ENCODE measurements at places on chromosomes 7 and 10.

DNA sequence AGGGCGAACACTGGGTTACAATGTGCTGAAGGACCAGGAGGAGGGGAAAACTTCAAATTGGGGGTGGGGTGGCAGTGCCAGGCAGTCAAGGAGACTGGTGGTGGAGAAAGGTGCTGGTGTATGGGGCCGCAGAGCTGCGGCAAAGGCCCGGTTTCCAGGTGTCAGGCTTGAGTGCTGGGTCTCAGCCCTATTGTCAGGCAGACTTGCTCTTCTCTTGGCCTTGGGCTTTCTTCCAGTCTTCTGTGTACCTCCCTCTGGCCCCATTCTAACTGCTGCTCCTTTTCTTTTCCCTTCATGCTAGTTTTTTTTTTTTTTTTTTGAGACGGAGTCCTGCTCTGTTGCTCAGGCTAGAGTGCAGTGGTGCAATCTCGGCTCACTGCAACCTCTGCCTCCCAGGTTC, 51.0 kb downstream of the POLR3A start:
- DNase-seq, result no peak

DNA sequence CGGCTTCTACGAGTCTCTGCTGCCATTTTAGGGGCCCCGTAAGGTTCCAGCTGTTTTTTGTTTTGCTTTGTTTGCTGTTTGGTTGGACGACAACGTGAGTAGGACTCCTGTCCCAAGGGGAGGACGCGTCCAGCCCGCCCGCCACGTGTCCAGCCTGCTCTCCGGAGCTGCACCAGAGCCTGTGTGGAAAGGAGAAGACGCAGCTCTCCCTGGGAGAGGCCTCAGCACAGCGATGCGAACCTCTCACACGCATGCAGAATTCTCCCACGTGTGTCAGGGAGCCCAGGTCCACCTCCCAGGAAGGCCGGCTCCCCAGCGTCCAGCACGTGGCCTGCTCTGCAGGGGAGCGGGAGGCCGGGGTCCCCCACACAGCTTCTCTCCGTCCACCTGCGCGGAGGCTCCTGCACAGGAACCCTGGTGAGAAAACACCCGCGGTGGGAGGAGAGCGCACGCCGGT, 36.4 kb upstream of the DNAJB6 start:
- DNase-seq, result no peak

GRCh38 chr7:4020086-4020485, 662.0 kb upstream of the FOXK1 start:
- no peak for DNase-seq

DNA sequence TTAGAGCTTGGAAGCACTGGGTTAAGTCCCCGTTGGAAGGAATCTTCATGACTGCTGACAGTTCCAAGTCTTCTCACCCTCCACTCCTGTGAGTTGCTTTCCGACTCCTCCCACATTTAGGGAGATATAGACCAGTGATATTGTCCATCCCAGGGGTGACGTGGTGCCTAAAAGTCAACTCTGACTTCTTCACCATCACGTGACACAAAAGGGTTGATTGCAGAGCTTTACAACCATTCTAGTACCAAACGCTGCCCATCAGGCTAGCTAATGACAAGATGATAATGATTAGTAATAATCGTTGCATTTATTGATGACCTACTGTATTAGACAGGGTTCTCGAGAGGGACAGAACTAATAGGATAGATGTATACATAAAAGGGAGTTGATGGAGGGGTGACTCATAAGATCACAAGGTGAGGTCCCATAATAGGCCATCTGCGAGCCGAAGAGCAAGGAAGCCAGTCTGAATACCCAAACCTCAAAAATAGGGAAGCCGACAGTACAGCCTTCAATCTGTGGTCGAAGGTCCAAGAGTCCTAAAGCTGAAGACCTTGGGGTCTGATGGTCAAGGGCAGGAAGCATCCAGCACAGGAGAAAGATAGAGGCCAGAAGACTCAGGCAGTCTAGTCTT, 85.3 kb upstream of the CARD11 start:
- no peak for DNase-seq

DNA sequence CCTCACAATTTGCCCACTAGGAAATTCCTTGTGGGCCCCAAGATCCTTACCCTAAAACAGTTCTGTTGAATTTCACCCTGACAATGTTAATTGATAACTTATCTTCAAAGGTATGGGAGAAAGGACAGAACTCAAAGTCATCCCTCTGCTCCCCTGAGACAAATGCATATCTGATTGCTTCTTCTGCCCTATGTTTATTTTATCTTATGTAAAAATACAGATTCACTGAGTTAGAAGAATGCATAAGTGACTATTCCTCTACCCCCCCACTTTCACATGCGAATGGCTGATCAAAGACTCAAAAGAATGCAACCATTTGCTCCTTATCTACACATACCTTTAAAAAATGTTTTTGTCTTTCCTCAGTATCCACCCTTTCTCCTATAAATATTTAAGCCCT, 235.7 kb upstream of the SEMA3C start:
- DNase-seq, result no peak

GRCh38 chr10:124076148-124076733, 17.2 kb downstream of the CHST15 start:
- no peak for DNase-seq

GRCh38 chr7:64793106-64793755, 997 bp upstream of the ZNF138 start:
- no peak for DNase-seq

DNA sequence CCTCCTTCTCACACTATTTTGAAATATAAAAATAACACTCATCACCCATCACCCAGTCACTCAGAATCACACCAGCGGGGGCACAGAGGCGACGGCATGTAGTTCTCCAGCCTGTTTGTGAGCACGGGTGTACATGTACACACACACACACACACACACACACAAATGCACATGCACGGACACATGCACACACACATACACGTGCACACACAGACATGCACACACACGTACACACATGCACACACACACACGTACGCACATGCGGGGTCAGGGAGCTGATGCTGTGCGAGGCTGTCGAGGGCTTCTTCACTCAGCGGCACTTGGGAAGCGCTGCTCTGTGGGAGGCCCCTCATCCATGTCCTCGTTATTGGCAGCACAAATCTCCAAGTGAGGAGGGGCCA, 178.8 kb downstream of the ELFN1 start:
- DNase-seq, result no peak

GRCh38 chr7:2853147-2853546, 9.0 kb upstream of the GNA12 start:
- DNase-seq, result no peak

GRCh38 chr7:129702316-129702715, 90.8 kb downstream of the NRF1 start:
- no peak for DNase-seq

GRCh38 chr10:49735161-49735560, 27.0 kb downstream of the OGDHL start:
- DNase-seq, result no peak

DNA sequence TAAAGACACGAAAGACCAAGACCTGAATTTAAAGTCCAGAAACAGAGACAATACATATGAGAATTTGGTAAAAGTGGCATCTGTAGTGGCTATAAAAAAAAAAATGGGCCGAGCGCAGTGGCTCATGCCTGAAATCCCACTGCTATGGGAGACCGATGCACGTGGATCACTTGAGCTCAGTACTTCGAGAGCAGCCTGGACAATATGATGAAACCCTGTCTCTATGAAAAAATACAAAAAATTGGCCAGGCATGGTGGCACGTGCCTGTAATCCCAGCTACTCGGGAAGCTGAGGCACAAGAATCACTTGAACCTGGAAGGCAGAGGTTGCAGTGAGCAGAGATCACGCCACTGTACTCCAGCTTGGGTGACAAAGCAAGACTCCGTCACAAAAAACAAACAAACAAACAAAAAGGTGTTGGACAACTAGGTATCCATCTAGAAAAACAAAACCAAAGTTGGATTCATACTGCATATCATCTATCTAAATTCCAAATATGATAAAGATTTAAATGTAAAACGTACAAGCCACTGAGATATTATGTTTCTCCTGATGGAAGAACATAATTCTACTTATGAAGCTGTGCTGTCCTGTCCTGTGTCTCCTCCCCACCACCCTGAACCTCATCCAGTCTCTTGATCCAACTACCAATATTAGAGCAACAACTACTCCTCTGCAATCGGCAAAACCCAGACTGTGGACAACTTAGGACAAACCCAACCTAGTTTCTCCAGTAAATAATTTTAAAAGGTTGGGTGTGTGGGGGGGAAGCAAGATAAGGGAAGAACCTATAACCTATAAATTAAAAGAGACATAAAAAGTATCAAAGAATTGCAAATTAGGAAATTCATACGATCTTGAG, 53.7 kb downstream of the ATAD1 start:
- no peak for DNase-seq

- DNase-seq, result no peak
Observed at GRCh38 chr7:132488634-132489302, 87.5 kb downstream of the PLXNA4 start.

DNA sequence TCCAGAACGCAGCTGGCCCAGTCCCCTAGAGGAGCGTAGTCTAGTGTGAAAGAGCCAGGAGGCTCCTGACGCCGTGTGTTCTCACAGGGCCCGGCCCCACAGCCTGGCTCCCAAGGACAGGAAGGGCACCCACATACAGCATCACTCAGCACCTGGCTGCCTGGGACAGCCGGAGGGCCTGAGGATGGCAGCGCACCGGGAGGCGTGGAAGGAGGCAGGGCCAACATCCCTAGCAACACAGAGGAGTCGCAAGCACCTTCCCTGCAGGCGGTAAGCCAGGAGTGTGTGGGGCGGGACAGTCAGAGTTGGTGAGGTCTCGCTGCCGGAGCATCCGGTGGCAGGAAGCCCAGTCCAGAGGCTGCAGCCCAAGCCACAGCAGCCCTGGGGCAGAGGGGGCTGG, 125.8 kb downstream of the MAD1L1 start:
- DNase-seq, result peak; percentile 96

GRCh38 chr7:48004032-48004431, 24.6 kb upstream of the HUS1 start:
- no peak for DNase-seq

DNA sequence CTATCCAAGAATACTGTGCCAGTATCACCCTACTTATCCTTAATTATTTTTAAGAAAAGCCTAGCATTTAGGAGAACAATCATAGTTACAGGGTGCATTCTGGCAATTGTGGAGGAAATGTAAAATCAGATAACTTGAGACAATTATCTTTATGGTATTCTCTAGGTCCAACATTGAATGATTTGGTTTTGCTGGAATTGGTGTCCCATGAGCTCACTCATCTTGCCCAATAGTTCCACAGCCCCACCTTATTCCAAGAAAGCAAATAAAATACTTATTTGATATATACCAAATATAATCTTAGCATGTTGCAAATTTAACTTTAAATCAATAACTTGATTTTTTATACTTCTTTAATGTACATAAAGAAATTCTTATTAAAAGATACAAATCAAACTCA, 65.3 kb downstream of the DGKB start:
- DNase-seq, result no peak

DNA sequence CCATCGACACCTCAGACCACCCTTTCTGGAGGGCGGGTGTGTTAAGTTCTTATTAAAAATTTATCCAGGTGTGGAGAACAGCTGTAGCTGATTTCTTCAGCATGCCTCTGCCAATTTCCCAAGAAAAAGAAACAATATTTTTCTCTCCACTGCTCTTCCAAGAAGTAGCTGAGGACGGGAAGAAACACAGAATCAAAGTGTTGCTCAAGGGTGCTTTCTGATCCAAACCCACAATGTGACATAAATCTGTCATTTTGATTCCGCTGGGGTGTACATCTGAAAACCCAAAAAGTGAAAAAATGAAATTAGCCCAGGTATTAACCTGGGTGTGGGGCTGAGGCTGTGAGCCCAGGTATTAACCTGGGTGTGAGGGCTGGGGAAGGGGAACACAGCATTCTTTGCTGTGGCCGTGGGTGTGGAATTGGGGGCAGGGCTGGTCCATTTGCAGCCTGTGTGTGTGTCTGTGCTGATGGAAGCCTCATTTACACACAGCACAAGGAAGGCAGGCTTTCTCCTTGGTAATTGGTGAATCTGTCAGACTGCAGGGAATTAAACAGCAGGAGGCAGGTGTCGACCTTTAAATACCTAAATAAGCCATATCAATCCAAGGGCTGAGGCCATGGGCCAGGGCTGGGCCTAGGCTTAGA, 48.4 kb upstream of the CCDC3 start:
- no peak for DNase-seq

DNA sequence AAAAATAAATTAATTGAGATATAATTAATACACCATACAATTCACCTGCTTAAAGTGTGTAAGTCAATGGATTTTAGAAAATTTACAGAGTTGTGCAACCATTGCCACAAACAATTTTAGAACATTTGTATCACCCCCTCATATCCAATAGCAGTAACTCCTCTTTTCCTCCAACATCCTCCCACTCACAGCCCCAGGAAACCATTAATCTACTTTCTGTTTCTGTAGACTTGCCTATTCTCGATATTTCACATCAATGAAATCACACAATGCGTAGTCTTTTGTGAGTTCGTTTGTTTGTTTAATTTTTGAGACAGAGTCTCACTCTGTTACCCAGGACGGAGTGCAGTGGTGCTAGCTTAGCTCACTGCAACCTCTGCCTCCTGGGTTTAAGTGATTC, 13.7 kb upstream of the HERC4 start:
- DNase-seq, result no peak

GRCh38 chr7:2715341-2716231, 27.6 kb downstream of the AMZ1 start:
- DNase-seq, result no peak

- peak; percentile 78 for DNase-seq
Observed at GRCh38 chr7:55571511-55572377, 558 bp downstream of the VOPP1 start.

DNA sequence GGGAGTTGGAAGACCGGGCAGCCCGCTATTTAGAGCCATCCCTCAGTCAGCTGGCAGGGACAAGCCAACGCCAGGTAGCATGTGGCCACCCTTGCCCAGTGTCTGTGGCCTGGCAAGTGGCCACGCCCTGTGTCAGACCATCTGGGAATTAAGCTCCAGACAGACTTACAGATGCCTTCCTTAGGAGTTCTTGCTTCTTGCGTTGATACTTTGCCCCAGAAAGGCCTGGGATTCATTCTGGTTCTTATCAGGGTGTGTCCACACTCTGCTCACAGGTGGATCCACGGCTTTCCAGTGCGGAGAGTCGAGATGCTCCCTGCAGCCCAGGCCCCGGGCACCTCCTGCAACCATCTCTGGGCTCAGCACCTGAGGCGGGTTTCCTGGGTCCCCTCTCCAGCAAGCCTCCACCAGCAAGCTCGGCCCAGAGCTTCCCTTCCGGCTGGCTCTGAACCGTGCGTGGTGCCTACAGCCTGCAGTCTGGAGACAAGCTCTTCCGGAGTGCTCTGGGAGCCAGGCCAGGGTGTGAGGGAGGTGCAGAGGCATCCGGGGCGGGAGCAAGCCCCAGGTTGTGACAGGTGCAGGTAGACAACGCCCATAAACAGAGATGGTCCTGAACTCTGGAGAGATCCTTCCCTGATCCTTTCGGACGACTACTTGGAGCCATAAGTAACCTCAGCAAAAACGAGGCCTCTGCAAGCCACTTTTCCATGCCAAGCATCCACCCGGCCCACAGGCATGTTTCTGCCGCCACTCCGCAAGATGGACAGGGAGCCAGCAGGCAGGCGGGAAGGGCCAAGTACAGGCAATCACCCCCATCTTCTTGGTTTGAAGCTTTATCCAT, 32.3 kb upstream of the PPIF start:
- no peak for DNase-seq

Measured in H54 (cell line).